ENCODE measurements at places on chromosomes 4 and X.

- H3K27me3 ChIP-seq: no peaks in the 10 kb centered on the region
- H3K4me1 ChIP-seq: peaks cover 10% of the 10 kb centered on the region
- H3K36me3 ChIP-seq: no peaks in the 10 kb centered on the region
- peak overlapping the region; percentile 81 for H3K4me3 ChIP-seq
- no peak for DNase-seq
Measured at GRCh38 chrX:19343085-19343534, 617 bp upstream of the PDHA1 start.

DNA sequence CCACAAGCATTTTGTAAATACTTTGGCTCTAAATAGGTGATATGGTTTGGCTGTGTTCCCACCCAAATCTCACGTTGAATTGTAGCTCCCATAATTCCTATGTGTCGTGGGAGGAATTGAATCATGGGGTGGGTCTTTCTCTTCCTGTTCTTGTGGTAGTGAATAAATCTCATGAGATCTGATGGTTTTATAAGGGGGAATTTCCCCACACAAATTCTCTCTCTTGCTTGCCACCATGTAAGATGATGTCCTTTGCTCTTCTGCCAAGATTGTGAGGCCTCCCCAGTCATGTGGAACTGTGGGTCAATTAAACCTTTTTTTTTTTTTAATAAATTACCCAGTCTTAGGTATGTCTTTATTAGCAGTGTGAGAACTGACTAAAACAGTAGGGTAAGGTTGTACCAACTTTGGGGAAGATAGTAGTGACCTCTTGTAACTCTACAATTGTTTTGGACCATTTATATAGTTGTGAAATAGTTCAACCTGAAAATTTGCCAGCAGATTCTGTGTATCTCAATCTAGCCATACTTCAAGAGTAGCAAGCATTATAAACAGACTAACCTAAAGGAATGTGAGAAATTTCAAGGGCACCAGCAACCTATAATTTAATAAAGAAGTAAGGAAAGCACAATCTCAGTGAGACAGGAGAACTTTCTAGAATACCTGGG lies 727.8 kb downstream of the GRID2 start:
- no peaks in the 10 kb centered on the region for H3K36me3 ChIP-seq
- no peaks in the 10 kb centered on the region for H3K27me3 ChIP-seq
- H3K4me3 ChIP-seq: no peak overlapping the region
- no peaks in the 10 kb centered on the region for H3K4me1 ChIP-seq
- DNase-seq: no peak

DNA sequence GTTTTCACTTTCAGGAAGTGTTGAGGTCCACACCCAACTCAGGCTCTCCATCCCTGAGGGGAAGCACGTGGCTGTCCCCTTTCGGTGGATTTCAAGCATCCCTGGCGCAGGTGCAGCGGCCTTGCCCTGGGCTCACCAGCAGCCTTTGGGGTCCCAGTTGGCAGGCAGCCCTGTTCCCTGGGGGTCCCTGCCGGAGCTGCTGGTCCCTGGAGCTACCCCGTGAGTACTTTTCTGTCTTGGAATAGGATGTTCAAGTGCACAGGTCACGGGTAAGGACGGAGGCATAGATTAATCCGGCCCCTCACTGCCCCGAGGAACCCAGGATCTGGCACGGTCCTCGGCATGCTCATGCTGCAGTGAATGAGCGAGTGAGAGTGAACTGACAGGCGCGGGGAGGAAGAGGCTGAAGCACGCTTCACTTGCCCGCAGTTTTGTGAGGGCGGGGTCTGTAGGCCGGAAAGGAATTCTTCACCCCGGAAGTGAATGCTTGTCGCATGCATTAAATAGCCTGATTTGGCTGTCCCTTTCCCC lies 117.2 kb upstream of the FAT1 start:
- no peak overlapping the region for H3K27ac ChIP-seq
- no peaks in the 10 kb centered on the region for H3K4me1 ChIP-seq
- no peaks in the 10 kb centered on the region for H3K27me3 ChIP-seq
- no peak for DNase-seq

DNA sequence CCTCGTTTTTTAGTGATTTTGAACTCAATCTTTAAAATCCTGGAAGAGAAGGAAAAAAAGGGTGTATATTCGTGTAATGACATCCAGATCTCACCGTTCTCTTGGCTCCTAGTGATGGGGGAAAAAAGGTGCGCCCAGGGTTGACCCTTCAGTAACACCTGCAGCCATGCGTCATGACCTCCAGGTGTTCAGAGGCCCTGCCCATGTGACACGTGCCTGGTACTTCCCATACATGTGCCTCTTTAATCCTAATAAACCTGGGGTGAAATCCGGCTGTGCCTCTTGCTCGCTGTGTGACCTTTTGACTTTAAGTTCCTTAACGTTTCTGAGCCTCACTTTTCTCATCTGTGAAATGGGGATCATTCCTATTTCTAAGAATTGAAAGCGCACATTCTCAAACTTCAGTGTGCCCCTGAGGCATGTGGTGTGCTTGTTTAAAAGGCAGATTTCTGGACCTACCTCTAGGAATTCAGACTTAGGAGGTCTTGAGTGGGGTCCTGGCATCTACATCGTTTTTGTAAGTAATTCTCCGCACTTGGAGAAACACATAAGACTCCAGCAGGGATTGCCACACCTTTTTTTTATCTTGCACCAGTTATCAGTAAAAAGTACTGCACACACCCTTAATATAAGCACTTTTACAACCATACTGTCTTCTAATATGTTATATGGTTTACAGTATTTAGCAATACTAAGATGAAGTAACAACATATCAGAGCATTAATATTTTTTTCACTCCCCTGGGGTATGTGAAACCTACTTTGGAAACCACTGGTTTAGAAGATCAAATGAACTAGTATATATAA lies 90.1 kb downstream of the RELL1 start:
- H3K27me3 ChIP-seq: no peaks in the 10 kb centered on the region
- DNase-seq: no peak
- no peak overlapping the region for H3K27ac ChIP-seq

- no peaks in the 10 kb centered on the region for H3K27me3 ChIP-seq
- DNase-seq: no peak
- H3K27ac ChIP-seq: no peak overlapping the region
Measured at GRCh38 chr4:81314897-81315470, 100.0 kb upstream of the PRKG2 start.

DNA sequence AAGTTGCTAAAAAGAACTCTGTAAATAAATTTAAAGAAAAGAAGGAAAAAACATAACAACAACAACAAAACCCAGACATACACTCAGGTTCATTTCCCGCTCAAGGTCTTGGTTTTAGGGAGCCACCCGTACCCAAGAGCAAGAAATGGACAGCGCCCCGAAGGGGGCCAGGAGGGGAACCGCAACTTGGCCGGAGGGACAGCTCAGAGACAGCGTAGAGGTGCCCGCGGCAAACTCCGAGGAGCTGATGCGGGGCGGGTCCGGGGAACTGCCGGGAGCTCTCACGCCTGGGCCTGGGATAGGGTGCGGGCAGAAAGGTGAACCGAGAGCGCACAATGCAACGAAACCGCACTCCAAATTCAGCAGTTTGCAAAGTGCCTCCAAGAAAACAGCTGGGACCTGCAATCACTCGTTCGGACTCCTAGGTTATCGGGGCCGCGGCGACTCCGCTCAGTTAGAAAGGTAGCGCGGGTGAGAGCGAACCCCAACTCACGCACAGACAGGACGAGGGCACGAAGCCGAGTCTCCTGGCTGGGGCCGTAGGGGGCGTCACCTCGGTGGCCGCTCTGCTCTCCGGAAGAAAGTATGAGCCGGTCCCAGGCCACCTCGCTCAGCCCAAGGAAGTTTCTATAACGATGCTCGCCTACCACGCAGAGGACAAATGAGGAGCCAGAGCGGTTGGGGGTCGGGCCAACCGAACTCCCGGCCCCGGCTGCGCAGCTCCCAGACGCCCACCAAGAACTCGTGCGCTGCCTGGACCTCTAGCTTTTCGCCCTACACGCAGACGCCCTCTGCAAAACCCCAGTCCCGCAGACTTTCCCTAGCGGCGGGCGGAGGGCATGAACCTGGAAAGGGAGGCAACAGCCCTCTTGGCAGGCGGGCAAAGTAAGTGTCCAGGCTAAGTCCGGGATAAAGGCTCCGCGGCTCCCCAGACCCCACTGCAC lies 1.4 kb downstream of the NDNF start:
- H3K36me3 ChIP-seq: no peaks in the 10 kb centered on the region
- peak; percentile 40 for DNase-seq
- peaks cover 55% of the 10 kb centered on the region for H3K27me3 ChIP-seq
- H3K4me3 ChIP-seq: peak overlapping the region; percentile 76

GRCh38 chr4:156021298-156021697 lies 67.6 kb upstream of the CTSO start:
- no peaks in the 10 kb centered on the region for H3K36me3 ChIP-seq
- H3K27me3 ChIP-seq: no peaks in the 10 kb centered on the region
- H3K4me1 ChIP-seq: no peaks in the 10 kb centered on the region
- no peak for DNase-seq

DNA sequence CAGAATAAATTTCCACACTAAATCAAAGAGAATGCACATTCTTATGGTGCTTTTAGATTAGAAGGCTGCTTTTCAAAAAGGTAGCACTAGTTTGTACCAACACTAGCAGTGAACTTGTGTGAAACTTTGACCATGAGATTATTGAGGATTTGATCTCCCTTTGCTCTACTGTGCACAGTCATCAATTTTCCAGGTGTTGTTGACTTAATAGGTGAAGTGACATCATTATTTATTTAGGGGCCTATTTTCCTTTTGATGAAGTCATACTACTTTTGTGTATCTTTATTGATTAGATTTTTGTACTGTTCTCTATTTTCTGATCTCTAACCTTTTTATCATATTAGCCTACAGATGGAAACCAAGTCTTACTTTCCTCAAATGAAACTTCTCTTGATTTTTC lies 507.9 kb upstream of the LCORL start:
- DNase-seq: no peak
- H3K27me3 ChIP-seq: no peaks in the 10 kb centered on the region
- no peak overlapping the region for H3K27ac ChIP-seq
- no peaks in the 10 kb centered on the region for H3K4me1 ChIP-seq

DNA sequence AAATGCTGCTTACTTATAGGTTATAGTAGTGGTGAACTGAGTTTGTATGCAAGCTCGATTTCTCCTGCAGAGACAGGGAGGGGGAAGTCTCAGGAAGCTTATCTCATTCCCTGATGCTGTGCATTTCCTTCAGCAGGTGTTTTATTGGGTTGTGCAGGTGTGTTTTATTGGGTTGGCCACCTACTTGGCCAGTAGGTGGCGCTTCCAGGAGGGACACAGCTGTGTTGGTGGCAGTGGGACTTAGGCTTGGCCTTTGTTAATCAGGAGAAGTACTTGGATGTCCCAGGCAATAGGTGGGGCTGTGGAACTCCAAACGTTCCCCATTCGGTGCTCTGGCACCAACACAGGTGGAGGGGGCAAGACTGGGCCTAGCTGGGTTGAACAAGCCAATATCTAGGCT lies 196.0 kb upstream of the DCAF8L1 start:
- no peak overlapping the region for H3K27ac ChIP-seq
- H3K4me3 ChIP-seq: no peak overlapping the region
- no peak for DNase-seq

- no peak for DNase-seq
- no peaks in the 10 kb centered on the region for H3K27me3 ChIP-seq
- no peak overlapping the region for H3K27ac ChIP-seq
- H3K4me1 ChIP-seq: no peaks in the 10 kb centered on the region
- H3K4me3 ChIP-seq: no peak overlapping the region
Measured at GRCh38 chr4:176383273-176384077, 63.7 kb downstream of the SPCS3 start.

- H3K27me3 ChIP-seq: no peaks in the 10 kb centered on the region
- no peaks in the 10 kb centered on the region for H3K4me1 ChIP-seq
- H3K4me3 ChIP-seq: no peak overlapping the region
- H3K36me3 ChIP-seq: peaks cover 36% of the 10 kb centered on the region
- H3K27ac ChIP-seq: no peak overlapping the region
Measured at GRCh38 chr4:25755911-25756310, 100.3 kb downstream of the SLC34A2 start.

DNA sequence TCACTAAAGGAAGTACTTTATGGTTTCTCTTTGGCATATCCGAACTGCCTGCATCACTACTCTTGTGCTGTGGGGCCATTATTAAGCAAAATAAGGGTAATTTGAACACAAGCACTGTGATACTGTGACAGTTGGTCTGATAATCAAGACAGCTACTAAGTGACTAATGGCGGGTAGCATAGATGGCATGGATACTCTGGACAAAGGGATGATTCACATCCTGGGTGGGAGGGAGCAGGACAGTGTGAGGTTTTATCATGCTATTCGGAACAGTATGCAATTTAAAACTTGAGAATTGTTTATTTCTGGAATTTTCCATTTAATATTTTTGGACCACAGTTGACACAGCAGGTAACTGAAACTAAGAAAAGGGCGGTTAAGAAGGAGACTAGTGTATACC lies 52.6 kb upstream of the CITED1 start:
- no peaks in the 10 kb centered on the region for H3K4me1 ChIP-seq
- no peaks in the 10 kb centered on the region for H3K27me3 ChIP-seq
- no peak overlapping the region for H3K27ac ChIP-seq
- no peak for DNase-seq
- H3K4me3 ChIP-seq: no peak overlapping the region

DNA sequence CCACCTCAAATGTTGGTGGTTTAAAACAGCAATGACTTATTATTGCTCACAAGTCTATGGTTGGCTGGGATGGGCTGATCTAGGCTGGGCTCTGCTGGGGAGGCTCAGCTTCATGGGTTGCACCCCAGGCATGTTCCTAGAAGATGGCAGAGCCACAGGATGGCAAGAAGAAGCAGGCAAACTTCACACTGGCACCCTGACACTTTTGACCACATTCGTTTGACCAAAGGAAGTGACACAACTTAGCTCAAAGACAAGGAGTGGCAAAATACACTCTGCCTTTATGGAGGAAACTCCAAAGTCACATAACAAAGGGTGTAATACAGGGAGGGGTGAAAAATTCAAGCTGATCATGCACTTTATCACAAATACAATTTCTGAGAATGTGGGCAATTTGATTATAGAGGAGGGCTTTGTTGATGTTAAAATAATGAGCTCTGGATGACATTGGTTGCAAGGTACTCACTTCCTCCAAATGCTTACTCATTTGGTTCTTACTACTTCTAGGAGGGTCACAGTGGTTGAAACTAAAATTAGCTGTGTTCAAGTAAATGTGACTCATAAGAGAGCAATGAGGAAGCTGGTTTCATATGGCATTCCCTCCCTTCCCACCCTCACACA lies 249.2 kb upstream of the RPS6KA3 start:
- DNase-seq: peak; percentile 43
- H3K27ac ChIP-seq: peak overlapping the region; percentile 93
- peaks cover 43% of the 10 kb centered on the region for H3K4me1 ChIP-seq
- peaks cover 4% of the 10 kb centered on the region for H3K27me3 ChIP-seq
- peaks cover 20% of the 10 kb centered on the region for H3K36me3 ChIP-seq

- H3K4me1 ChIP-seq: no peaks in the 10 kb centered on the region
- no peak overlapping the region for H3K4me3 ChIP-seq
- no peaks in the 10 kb centered on the region for H3K27me3 ChIP-seq
- H3K36me3 ChIP-seq: peaks cover 15% of the 10 kb centered on the region
- H3K27ac ChIP-seq: no peak overlapping the region
Measured at GRCh38 chr4:105679186-105679585, 29.3 kb downstream of the INTS12 start.
